ENCODE measurements at places on chromosomes 4 and X. TPM values are rescaled to one million over a fixed set of nuclear protein-coding genes. Genes with fewer than 3 reads are reported as not detected.

DNA sequence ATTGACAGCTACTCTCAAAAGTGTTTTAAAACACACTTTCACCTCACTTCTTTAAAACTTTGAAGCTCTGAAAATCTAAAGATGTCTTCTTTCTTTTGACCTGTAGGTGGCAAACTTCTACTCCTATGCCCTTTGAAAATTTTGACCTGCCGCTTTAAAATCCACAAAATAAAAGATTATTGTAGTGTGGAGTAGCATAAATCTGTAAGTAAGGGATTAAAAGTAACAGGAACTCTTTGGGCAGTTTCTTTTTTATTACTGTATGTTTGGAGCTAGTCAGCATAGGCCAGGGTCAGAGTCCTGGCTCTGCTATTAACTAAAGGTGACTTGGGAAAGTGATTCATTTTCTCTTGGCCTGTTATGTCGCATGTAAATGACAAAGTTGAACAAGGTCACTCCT lies 25.5 kb downstream of the BBS12 start:
- DNase-seq, result no peak

GRCh38 chr4:173486714-173487392 lies 43.2 kb downstream of the HAND2 start:
- DNase-seq, result no peak

- DNase-seq, result no peak
Observed at GRCh38 chrX:55011294-55011693, 11.1 kb downstream of the APEX2 start.

DNA sequence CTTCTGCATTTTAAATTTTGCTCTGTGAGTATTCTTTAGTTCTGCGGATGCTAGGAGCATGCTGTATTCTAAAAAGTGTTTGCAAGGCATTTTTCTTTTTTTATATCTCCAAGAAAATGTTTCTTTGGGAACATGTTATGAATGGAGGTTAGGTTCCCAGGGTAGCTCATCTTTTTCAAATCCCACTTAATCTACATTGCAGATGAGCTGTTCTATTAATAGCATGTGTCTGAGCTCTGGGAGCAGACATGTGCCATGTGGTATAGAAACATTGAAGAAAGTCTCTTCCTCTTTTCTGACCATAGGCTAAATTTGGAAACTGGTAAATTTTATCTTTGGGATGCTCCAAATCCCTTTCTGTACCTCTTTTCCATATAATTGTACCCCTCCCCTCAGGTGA lies 23.2 kb downstream of the DIAPH2 start:
- DNase-seq, result no peak

GRCh38 chr4:97262769-97263168 lies 880.5 kb downstream of the STPG2 start:
- DNase-seq, result no peak

DNA sequence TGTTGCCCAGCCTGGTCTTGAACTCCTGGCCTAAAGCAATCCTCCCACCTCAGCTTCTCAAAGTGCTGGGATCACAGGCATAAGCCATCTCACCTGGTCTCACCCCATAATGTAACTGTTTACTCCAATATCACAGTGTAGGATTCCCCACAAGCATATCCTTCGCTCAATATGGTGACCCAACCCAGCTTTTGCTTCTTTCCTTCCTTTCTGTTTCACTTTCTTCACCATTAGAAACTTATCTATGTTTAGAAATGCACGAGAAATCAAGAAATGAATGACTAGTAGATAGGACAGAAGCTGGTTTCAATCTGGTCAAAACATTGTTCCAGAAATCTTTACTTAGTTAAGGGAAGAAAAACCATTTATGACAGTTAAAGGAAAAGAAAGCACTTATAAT lies 18.9 kb downstream of the TSPAN5 start:
- DNase-seq, result no peak

DNA sequence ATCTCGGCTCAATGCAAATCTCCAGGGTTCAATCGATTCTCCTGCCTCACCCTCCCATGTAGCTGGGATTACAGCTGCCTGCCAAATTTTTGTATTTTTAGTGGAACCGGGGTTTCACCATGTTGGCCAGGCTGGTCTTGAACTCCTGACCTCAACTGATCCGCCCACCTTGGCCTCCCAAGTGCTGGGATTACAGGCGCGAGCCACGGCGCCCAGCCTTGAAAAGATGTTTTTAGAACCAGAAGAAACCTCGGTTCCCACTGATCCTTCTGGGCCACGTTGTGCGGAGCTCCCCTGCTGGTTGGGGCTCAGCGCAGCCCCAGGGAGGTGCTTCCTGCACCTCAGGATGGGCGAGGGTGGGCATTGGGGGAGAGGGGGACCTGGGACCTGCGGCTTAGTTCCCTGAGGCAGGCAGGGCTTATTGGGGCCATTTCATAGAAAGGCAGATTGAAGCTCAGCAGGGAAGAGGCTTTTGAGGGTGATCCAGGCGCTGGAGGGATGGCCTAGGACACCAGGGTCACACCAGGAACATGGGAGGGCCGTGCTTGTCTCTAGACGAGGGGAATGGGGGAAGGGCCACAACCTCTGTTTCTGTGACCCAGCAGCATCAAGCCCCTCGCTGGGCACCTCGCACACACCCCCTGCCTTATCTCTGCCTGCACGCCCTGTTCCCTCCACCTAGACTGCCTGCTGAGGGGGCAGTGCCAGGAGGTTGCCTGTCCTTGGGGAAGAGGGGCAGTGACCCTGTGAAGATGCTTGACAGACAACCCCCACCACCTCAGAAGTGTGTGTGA lies 6.3 kb upstream of the ADD1 start:
- DNase-seq, result no peak

The CSAG3 gene
- not detected for total RNA-seq

- no peak for DNase-seq
Observed at GRCh38 chrX:39152106-39152649, 350.9 kb downstream of the MID1IP1 start.

- DNase-seq, result no peak
Observed at GRCh38 chr4:91031761-91032160, 904.6 kb downstream of the CCSER1 start.

DNA sequence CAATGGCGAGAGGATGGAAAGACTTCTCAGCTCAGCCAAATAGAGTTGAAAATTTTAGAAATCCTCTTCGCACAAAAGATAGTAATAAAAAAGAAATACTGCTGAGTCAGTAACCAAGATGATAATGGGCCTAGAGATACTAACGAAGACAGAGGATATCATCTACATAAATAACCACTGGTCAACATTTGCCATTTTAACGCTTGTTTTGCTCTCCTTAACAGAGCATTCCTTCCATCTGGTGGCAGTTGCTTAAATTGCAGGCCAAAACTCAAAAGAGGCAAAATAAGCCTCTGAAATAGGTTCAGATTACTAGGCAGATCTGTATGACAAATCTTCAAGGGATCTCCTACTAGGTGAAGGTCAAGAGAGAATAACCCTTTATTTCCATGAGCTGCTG lies 51.7 kb upstream of the MCF2 start:
- no peak for DNase-seq
